GM06990 (cell line): ENCODE measurements at places on chromosomes 11 and 22.

DNA sequence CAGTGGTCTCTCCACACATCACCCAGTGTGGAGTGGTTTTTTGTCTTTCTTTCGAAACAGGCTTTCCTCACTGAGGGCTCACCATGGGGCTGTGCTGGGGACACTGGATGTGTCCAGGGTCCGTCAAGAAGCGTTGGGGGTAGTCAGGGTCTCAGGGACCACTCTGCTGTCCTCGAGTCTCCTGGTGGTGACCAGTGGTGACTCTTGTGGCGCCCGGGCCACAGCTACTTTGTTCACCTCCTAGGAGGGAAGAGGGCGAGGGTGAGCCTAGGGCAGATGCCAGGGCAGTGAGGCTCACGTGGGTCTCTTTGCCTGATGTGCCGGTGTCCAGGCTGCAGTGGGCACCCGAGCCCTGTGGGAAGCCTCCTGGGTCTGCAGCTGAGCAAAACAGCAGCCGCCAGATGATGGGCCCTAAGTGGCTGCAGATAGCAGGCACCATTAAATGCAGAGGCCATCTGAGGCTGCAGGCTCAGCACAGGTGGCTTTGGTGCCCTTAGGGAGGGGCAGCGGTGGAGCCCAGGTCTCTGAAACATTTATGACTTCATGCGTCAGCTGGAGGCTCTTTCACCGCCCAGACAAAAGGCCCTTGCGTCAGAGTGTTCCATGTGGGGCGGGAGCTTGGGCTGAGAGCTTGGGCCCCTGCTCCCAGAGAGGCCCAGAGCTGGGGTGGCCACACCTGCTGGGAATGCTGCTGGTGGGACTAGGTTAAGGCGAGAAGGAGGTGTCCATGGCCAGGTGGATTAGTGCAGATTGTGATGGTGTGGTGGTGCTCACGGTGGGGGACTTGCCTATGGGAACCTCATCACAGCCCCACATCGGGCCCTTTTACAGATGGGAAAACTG, 29.5 kb downstream of the KCNQ1 start:
- DNase-seq: no peak

DNA sequence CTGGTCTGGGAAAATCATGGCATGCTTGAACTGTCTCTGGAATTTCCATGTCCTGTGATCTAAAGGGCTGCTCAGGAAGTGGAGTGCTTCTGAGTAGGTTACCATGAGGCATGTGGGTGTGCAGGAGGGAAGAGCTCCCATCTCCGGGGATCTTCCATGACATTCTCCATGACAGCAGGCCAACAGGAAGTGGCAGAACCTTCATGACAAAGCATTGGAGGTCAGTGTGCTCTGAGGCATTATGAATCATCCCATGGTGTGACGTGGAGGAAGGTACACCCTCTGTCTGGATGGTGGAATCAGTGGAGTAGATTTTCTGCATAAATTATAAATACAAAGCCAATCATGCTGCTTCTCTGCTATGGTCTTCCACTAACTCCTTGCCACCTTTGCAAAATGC, 139.6 kb upstream of the E2F8 start:
- no peak for DNase-seq

DNA sequence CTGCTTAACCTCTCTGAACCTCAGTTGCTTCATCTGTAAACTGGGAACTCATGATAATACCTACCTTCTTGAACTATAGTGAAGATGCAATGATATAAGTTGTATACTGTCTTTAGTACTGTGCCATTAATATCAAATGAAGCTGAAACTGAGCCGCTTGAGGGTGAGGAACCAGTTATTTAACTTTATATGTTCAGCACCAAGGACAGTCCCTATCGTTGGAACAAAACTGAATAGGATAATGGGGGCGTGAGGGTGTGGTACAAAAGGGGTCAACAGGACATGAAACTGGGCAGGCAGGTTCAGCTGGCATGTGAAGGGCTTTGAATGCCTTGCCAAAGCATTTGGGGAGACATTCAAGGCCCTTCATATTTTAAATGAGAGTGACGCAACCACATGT, 112.6 kb downstream of the C11orf91 start:
- DNase-seq: no peak

DNA sequence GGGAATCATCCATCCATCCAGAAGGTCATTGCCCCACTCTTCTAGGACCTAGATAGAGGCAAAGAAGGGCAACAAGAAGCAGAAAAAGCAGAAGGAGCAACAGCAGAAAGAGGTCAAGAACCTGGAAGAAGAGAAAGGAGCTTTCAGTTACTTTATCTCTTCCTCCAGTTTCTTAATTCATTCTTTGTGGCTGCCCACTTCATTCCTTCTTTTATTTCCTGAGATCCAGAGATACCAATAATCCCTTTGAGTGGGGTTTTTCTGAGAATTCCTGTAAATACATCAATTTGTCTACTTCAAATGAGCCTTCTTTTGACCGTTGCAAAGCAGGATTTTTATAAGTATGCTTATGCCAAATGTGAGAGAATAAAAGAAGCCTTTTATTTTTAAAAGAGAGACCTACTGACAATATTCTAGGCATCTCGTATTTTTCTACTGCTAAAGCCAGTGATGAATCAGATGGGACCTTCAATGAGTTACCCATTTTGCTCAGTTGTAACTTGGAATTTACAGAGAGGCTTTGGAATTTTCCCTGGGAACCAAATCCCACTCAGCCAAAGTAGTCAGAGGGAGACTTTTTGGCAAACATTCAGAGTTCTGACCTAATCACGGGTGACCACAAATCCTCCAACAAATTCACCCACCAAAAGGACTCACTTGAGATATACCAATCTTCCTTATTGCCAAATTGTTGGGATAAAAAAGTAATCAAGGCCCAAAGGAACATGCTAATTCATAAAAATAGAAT, 54.9 kb downstream of the ZC3H12C start:
- no peak for DNase-seq

- DNase-seq: no peak
These were observed 92.2 kb downstream of the LUZP2 start for GRCh38 chr11:24589064-24589463.

GRCh38 chr11:59193587-59194130, 19.1 kb downstream of the MPEG1 start:
- no peak for DNase-seq

- DNase-seq: no peak
These were observed 95.4 kb downstream of the TIMP3 start for GRCh38 chr22:32896891-32897290.
